Stimulated activated CD8-positive, alpha-beta memory T cell treated with anti-CD3 and anti-CD28 coated beads, Interleukin-4, amount 100 ng/mL, for 1 hour (primary cell): ENCODE measurements at places on chromosomes 16 and 17.

GRCh38 chr16:15928261-15929104 is 20.9 kb upstream of the ABCC1 start:
- no peak for DNase-seq

DNA sequence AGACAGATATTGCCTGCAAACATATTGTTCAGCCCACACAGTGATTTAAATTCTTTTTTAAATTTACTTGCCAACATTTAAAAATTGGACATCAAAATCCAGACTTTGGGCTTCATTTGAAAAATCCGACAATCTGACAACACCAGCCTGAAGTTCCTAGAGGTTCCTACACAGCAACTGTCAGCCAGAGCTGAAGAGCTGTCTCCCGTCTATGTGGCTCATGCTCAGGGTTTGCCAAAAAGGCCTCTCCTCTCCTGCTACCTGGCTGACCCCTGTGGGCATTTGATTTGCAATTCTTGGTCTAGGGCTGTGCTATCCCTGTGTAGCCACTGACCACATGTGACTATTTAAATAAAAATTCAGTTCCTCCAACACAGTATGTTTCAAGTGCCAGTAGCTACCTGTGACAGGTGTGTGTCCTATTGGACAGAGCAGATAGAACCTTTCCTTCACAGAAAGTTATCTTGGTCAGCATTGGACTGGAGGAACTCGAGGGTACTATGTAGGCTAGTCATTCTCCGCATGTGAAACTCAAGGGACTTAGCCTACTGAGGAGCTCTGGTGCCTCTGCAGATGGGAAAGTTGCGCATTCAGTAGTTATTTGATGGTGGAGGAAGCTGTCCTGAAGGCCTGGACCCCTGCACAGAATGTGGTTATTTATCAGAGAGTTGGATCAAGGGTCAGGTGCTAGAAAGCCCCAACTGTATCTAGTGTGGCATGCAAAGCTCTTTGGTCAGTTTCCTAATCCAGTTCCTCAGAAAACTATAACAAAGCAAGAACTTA is 2.7 kb downstream of the LYRM1 start:
- DNase-seq, result no peak

GRCh38 chr17:17503566-17504130 is 7.5 kb upstream of the RASD1 start:
- DNase-seq, result no peak

GRCh38 chr16:78763821-78764440 is 664.5 kb downstream of the WWOX start:
- no peak for DNase-seq

DNA sequence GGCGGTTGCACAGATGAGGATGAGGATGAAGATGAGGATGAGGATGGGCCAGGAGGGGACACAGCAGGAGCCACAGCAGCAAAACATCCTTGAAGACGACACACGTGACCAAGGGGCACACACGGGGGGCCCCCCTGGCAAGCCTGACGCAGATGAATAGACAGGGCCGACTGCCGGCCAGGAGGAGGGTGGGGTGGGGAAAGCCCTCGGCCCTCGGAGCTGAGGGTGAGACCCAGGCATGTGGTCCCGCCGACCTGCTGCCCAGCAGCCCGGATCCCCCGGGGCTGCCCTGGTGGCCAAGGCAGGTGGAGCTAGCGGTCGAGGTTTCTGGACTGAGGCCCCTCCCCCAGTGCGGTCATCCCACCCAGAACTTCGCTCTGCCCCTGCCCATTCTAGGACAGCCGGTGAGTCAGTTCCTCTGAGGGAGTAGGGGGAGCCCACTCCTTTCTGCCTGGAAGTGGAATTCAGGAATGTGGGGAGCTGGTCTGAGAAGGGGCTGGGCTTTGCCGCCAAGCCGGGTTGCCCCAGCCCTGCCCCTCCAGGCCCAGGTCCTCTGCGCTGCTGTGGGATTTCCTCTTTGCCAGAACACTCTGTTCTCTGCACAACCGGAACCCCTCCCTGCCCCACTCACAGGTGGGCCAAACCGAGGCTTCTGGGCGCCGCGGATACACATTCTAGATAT is 9.9 kb downstream of the CYGB start:
- DNase-seq, result no peak

- no peak for DNase-seq
These were observed 7.6 kb downstream of the SLC25A10 start for GRCh38 chr17:81719410-81720266.

DNA sequence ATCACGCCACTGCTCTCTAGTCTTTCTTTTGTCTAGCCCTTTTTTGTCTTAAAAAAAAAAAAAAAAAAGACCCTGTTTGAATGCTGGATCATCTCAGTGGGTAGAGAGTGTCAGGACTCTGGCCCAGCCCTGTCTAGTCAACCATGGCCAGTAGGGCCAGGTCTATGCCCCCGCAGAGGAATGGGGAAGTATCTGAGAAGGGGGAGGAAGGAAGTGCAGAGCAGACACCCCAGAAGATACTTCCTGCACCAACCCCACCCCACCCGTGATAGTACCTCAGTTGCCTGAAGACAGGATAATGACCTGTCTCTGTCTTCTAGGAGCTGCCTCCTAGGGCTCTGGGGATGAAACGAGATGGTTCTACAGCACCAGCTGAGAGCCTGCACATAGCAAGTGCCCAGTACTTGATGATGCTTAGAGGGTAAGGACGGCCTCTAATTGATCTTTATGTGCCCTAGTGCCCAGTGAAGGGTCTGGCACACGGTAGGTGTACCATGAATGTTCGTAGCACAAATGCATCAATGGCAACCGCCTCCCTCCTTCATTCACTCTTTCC is 55.4 kb downstream of the ABAT start:
- no peak for DNase-seq
